NCI-H146 (cell line): ENCODE measurements at places on chromosomes 6 and 20.

GRCh38 chr6:34524971-34525370 lies 31.2 kb downstream of the SPDEF start:
- no peak for DNase-seq

GRCh38 chr6:82712389-82712788 lies 348.8 kb downstream of the TPBG start:
- DNase-seq, result no peak

- no peak for DNase-seq
Measured at GRCh38 chr6:118908441-118908840, 14.5 kb downstream of the ASF1A start.

DNA sequence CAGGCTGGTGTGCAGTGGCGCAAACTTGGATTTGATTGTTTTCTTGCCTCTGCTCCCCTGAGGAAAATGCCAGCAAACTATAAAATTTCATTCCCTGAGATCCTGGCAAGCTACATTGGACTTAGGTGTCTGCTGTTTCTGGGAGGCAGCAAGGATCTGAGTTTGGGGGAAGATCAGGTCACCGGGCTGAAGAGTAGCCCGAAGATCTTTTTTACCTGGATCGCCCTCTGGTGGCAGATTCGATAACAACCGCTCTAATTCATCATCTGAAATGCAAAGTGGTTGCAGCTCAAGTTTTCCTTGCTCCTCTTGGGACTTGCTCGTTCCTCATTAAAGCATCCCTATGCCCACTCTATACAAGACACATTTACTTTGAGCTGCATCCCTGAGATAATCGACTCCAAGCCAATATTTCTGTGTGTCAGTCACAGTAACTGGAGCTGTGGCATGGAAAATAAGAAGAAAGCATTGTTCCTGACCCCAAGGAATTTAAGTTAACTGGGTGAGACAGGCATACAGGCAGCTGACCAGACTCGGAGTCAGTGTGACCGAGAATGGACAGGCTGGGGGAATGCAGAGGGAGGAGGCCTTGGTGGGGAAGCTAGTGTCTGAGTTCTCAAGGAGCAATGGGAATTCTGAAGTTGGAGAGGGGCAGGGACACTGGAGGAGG lies 131.8 kb upstream of the PROKR2 start:
- DNase-seq, result peak; percentile 37

GRCh38 chr20:12410783-12411182 lies 493.1 kb downstream of the BTBD3 start:
- DNase-seq, result no peak

DNA sequence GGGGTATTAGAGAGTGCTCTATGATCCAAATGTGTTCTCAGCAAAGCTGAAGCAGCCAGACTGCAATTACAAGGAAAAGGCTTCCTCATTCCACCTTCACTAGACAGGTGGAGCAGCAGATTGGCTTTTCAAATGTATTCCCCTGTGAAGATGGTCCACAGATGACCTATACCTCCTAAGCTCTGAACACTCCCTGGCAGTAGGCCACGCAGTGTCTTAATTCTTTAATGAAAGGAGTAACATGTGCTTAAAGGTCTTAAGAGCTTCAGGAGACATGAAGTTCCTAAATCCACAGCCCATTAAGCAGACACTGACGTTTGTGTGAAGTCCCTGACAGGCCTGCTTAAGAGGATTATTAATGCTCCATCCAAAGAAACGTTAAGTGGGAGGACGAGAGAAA lies 138.9 kb upstream of the NUP153 start:
- DNase-seq, result no peak

DNA sequence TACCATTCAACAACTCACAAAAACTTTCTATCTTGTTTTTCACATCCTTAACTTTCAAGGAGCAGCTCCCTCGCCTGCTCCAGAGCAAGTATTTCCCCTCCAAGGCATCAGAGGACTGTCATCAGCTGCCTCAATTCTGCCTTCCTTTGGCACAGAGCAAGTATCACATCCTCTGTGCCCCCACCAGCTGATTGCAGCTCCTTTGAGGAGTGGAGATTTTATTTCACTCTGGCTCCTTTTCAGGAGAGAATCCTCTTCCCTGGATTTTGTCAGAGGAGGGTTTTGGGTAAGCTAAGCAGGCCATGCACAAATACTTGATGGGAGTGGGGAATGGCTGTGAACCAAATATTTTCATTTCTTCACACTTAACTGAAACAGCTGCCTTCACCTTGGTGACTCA lies 610.5 kb upstream of the FLRT3 start:
- no peak for DNase-seq

DNA sequence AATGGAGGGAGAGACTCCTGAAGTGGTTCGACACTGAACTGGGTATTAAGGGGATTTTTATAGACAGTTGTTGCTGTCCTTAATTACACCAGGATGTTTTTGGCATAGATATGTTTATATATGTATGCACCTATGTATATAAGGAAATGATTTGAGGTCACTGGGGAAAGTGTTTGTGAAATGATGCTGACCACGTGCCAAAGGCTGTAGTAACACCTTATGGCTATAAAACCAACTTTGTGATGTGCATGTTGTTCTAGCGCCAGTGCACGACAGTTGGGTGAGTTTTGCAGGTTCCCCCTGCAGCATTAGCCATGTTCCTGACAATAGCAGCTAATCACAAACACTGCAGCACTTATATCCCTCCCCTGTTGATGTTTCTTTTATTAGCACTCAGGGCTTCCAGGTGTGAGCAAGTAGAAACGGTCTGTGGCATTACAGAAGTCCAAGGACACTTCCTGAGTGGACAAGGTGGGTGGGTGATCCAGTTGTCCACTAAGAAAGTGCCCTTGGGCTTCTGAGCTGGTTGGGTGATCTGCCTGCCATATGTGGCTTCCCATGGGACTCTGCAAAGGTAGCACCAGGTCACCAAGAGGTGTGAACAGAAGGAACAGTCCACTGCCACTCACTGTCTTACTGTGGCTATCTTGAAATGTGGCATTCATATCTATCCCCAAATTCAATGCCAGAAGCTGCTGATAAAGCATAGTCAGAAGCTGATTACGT lies 63.0 kb upstream of the RBM24 start:
- DNase-seq, result no peak

DNA sequence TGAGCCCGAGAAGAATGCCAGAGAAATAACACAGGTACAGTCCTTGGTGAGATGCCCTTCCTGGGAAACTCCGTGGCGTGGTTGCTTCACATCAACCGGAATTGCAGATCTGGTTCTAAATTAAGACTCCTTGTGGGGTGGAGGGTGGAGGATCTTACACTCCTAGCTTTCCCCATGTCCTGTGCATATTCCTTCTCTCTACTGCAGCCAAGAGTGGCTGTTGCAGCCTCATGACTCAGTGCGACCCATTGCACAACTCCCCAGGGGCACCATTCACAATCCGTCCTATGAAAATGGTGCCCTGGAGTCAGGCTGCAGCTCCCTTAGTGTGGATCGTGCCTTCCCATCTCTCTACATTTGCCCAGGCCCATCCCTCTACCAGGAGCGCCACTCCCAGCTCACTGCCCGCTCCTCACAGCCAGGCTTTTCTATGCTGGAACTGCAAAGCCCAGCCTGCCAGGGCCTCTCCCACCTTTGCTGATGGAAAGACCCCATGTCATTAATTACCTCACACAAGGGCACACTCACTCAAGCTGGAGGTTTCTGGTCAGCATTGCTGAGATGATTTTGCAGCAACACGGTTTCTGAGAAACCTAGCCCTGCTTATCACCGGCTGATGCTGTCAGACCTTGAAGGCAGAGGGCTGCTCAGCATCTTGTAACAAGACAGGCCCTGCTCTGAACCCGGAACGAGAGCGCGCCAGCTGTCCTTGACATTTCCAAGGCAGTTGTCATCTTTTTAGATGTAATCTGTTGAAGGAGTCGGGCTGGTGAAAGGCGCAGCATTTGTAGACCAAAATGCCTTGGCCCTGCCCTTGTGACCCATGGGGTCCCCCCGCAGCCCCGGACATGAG lies 39.7 kb downstream of the SIRPA start:
- no peak for DNase-seq

DNA sequence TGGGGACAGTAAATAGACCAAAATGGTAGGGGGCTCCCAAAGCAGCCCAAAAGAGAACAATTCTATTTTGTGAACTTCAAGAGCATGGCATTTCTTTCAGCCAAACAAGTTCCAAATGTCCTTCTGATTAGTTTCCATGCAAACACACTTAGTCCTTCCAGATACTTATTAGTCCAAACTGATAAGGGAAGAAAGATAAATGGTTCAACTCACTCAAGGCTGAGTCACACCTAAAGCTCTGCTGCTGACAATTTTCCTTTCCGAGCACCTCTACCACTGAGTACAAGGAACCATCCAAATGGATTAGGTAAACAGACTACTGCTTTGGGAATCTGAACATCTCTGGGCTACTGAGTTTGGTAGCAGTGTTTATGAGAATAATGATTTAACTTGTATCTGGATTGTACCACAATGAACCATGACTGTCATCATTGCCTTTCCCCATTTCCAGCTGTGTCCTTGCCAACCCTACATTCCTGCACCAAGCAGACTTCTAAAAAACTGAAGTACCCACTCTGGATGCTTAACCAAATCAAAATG lies 71.2 kb downstream of the TNFRSF21 start:
- no peak for DNase-seq

GRCh38 chr6:63864671-63865318 lies 229.2 kb downstream of the PHF3 start:
- no peak for DNase-seq

DNA sequence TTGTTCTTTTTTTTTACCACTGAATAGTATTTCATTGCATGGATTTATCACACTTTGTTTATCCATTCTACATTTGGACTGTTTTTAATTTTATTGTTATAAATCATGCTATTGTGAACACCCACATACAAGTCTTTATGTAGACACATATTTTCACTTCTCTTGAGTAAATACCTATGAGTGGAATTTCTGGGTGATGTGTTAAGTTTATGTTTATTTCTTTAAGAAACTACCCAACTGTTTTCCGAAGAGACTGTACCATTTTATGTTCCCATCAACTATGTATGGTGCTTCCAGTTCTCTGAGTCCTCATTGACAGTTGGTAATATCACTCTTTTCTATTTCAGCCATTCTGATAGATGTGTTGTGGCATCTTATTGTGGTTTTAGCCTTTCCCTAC lies 54.0 kb downstream of the RIN2 start:
- no peak for DNase-seq

GRCh38 chr6:148271711-148272439 lies 70.8 kb upstream of the SASH1 start:
- no peak for DNase-seq

DNA sequence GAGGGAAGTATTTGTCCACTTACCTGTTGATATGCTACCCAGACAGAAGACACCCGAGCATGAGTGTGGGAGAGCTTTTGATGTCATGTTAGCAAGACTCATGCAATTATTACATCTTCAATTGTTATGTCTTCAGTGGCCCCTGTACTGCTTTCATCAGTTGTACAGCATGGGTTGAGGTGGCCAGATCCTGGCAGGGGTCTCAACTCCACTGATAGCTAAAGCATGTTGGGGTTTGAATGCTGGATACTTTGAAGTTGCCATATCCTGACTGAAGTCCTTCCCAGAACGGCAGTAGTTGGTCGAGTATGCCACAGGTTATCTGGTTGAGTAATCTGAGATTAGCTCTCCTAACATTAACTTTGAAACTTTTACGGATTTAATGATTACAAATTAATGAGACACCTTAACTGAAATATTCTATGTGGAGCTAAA lies 46.7 kb downstream of the LRRN4 start:
- no peak for DNase-seq

DNA sequence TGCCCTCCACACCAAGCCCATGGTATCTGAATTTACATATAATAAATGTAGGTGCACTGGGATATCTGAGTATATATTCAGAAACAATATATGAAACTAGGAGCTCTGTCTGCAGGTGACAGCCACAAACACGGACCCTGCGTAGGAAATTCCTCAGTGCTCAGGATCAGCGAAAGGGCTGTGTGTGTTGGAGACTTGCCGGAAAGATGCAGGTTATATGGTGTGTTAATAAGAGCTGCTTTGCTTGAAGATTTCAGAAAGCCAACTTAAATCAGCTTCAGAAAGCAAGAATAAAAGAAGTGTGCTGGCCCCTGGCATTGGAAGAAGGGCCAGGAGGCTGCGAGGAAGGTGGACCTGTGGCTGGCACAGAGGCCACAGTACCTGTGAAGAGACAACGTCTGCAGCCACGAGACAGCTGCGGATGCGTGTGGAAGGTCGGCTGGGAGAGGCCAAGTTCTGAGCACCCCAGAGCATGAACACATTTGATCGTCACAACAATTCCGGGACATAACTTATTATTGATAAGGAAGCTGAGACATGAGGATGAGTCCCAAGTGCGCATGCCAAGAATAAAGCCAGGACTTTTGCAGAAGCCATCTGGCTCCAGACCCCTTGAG lies 183.2 kb downstream of the DLL1 start:
- DNase-seq, result no peak

DNA sequence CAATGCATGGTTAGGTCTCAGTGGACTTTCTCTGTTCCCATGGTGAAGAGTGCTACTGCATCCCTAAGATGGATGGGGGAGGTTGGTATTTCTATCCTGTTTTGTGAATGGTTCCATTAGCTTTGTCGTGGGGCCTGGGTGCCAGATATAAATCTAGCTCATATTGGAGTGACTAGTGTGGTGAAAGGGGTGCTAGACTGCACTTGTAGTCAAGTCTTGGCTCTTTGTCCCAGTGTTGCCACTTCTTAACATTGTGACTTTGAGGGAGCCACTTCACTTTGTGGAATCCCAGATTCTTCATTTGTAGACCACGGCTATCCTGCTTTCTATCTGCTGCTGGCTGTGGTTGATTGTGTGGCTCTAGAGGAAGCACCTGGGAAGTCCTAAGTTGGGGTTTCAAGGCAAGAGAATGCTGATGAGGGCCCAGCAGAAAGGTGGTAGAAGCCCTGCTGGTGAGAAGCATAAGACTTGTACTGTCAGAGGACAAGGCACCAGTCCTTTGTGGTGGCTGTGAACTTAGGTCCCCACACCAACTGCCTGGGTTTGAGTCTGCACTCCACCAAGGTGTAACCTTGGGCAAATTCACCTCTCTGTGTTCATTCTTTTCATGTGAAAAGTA lies 44.1 kb downstream of the VAPB start:
- no peak for DNase-seq

DNA sequence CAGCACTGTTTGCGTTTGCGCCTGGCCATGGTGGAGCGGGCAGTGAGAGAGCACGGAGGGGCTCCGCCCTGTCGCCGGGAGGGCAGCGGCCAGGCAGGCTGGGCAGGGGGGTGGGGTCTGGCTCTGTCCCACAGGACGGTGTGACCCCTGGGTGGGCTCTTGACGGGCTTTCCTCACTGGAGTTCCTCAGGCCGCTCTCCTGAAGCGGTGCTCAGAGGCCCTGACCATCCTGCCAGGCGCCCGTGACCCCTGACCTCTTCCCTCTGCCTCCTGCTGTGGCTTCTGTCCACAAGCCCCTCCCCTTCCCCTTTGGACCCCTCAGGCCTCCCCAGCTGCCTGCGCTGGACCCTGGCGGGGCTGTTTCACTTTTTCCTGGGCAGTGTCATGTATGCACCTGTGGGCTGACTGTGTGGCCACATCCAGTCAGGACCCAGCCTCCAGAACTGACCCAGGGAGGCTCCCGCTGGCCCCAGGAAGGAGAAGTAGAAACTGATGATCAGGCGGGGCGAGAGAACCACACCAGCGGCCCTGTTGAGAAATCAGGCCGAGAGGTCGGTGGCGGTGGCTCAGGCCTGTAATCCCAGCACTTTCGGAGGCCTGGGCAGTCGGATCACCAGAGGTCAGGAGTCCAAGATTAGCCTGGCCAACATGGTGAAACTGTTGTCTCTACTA lies 1.2 kb downstream of the OGFR start:
- DNase-seq, result no peak
